ENCODE measurements at places on chromosomes 13 and 19.

GRCh38 chr19:47391510-47392223 lies 27.7 kb downstream of the MEIS3 start:
- H3K27me3 ChIP-seq = peaks cover 53% of the 10 kb centered on the region
- H3K4me1 ChIP-seq = peaks cover 13% of the 10 kb centered on the region
- no peak overlapping the region for H3K27ac ChIP-seq

DNA sequence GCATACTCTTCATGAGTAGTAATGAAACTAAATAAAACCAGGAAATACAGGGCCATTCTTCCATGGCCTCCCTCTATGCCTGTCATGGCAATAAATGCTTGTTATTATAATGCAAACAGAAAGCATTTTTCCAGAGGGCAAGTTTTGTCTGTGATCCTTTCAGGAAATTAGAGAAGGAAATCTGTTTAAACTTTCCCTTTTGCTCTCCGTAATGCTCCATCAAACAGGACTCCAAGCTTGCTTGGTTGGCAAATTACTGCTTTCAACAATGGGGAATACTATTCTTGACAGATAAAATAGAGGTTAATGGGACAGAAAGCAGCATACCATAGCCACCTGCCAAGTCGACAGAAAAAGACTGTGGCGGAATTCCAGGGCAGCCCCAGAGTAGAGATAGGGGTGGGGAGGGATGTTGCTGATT lies 252.5 kb downstream of the LHFPL6 start:
- no peaks in the 10 kb centered on the region for H3K27me3 ChIP-seq
- ATAC-seq = no peak
- H3K36me3 ChIP-seq = no peaks in the 10 kb centered on the region
- no peaks in the 10 kb centered on the region for H3K4me1 ChIP-seq

DNA sequence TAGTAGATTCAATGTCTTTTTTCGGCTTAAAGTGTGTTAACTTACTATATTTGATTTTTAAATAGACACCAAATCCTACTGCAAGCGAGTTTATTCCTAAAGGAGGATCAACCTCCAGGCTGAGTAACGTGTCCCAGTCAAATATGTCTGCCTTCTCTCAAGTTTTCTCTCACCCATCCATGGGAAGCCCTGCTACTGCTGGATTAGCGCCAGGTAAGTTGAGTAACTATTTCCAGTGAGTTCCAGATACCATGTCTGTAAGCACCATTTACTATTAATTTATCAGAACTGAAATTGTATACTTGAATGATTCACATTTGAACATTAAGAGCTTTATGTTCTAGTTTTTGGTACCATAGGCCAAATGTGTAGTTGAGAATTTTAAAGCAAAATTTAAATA lies 81.8 kb downstream of the PAN3 start:
- H3K27me3 ChIP-seq = no peaks in the 10 kb centered on the region
- ATAC-seq = no peak
- H3K4me3 ChIP-seq = no peak overlapping the region
- peaks cover 8% of the 10 kb centered on the region for H3K36me3 ChIP-seq
- H3K4me1 ChIP-seq = peaks cover 4% of the 10 kb centered on the region

DNA sequence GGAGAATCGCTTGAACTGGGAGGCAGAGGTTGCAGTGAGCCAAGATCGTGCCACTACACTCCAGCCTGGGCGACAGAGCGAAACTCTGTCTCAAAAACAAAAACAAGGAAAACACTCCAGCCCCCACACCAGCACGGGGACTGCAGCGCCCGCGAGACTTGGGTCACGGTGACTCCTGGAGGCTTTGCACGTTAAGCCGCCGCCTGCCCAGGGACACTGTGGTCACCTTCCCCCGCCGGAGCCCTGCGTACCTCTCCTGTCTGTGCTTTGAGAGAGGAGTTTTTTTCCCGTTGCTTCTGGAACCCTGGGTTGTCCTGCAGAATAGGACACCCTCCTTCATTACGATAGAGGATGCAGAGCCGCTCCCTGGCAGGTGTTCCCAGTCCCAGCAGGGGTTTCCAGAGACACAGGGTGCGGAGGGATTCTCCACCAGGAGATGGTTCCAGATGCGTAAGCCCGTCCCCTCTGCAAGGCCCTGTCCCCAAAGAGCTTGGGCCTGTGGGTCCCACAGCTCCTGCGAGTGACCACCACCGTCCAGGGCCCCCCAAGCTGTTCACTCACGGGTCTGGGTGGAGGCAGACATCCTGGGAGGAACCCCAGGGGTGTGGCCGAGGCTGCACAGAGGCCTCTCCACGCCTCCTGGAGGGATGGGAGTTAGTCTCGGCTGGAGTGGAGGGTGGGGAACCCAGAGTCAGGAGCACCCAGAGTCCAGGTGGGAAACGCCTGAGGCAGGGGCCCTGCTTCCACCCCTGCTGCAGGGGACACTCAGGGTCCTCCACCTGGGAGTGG lies 42.8 kb upstream of the NDUFS7 start:
- H3K4me1 ChIP-seq = peaks cover 18% of the 10 kb centered on the region
- H3K36me3 ChIP-seq = no peaks in the 10 kb centered on the region
- no peak overlapping the region for H3K4me3 ChIP-seq
- no peak for ATAC-seq
- H3K27me3 ChIP-seq = peaks cover 5% of the 10 kb centered on the region

DNA sequence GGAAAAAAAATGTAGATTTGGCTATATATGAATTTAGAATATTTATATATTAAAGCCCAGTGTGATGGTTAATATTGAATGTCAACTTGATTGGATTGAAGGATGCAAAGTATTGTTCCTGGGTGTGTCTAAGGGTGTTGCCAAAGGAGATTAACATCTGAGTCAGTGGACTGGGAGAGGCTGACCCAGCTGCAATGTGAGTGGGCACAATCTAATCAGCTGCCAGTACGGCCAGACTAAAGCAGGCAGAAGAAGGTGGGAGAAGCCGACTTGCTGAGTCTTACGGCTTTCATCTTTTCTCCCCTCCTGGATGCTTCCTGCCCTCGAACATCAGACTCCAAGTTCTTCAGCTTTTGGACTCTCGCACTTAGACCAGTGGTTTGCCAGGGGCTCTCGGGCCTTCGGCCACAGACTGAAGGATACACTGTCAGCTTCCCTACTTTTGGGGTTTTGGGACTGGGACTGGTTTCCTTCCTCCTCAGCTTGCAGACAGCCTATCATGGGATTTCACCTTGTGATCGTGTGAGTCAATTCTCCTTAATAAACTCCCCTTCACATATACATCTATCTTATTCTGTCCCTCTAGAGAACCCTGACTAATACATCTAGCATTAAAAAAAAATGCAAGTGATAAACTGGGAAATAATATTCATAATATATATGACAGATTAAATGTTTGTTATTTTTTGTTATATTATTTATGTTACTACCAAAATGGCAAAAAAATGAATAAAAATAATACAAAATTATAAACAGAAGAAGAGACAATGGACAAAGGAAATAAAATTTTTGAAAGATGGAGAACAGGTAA lies 122.4 kb downstream of the DLEU7 start:
- no peak overlapping the region for H3K4me3 ChIP-seq
- peaks cover 20% of the 10 kb centered on the region for H3K4me1 ChIP-seq
- no peak overlapping the region for H3K27ac ChIP-seq
- ATAC-seq = no peak
- no peaks in the 10 kb centered on the region for H3K27me3 ChIP-seq
- H3K36me3 ChIP-seq = no peaks in the 10 kb centered on the region

DNA sequence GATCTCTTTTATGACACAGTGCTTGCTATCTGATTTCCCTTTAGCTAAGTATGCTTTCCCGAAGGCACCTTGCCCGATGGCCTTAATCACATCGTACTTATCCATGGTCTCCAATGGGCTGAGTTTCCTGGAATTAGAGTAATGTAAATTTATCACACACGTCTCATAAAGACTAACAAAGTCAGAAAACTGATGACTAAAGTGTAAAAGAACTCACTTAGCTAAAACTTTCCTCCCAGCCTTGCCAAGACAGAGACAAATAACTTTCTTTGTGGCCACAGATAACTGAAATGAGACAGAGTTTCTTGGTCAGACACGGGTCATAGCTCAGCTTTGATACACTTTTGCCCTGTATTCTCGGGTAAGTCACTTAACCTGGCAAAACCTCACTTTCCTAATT lies 1.5 kb downstream of the NEK5 start:
- peaks cover 23% of the 10 kb centered on the region for H3K27me3 ChIP-seq
- no peak overlapping the region for H3K27ac ChIP-seq
- ATAC-seq = peak; percentile 26
- peaks cover 22% of the 10 kb centered on the region for H3K4me1 ChIP-seq
- no peak overlapping the region for H3K4me3 ChIP-seq

GRCh38 chr19:6248341-6248740 lies 31.4 kb downstream of the MLLT1 start:
- peaks cover 74% of the 10 kb centered on the region for H3K4me1 ChIP-seq
- peak overlapping the region; percentile 16 for H3K4me3 ChIP-seq
- no peaks in the 10 kb centered on the region for H3K27me3 ChIP-seq
- peaks cover 58% of the 10 kb centered on the region for H3K36me3 ChIP-seq
- peak overlapping the region; percentile 59 for H3K27ac ChIP-seq

DNA sequence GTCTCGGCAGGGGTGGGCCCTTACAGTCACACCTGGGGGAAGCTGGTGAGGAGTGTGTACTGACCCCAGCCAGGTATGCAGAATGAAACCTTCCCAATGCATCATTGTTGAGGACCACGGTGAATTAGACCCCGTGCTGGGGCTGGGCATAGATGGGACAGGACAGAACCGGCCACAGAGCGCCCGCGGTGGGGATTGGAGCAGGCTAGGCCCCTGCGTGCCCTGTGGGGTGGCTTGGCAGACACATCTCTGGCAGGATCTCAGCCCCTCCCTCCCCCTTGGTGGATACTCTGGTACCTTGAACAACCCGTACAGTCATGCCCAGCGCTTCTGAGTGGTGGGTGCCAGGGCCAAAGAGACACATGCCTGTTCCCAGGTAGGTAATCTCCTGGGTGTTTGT lies 200.6 kb downstream of the TEX29 start:
- H3K4me3 ChIP-seq = no peak overlapping the region
- no peaks in the 10 kb centered on the region for H3K4me1 ChIP-seq
- no peak for ATAC-seq

GRCh38 chr19:18117364-18117691 lies 19.8 kb downstream of the MAST3 start:
- no peak overlapping the region for H3K27ac ChIP-seq
- no peaks in the 10 kb centered on the region for H3K27me3 ChIP-seq
- H3K36me3 ChIP-seq = peaks cover 27% of the 10 kb centered on the region
- H3K4me3 ChIP-seq = peak overlapping the region; percentile 68
- H3K4me1 ChIP-seq = peaks cover 65% of the 10 kb centered on the region

GRCh38 chr19:10146142-10146541 lies 26.4 kb upstream of the EIF3G start:
- ATAC-seq = no peak
- no peak overlapping the region for H3K27ac ChIP-seq
- no peaks in the 10 kb centered on the region for H3K27me3 ChIP-seq
- no peak overlapping the region for H3K4me3 ChIP-seq

- H3K4me1 ChIP-seq = peaks cover 21% of the 10 kb centered on the region
- H3K4me3 ChIP-seq = peak overlapping the region; percentile 73
- peak overlapping the region; percentile 85 for H3K27ac ChIP-seq
- ATAC-seq = peak; percentile 82
- no peaks in the 10 kb centered on the region for H3K27me3 ChIP-seq
Measured at GRCh38 chr19:48362716-48363499, 832 bp downstream of the TMEM143 start.

DNA sequence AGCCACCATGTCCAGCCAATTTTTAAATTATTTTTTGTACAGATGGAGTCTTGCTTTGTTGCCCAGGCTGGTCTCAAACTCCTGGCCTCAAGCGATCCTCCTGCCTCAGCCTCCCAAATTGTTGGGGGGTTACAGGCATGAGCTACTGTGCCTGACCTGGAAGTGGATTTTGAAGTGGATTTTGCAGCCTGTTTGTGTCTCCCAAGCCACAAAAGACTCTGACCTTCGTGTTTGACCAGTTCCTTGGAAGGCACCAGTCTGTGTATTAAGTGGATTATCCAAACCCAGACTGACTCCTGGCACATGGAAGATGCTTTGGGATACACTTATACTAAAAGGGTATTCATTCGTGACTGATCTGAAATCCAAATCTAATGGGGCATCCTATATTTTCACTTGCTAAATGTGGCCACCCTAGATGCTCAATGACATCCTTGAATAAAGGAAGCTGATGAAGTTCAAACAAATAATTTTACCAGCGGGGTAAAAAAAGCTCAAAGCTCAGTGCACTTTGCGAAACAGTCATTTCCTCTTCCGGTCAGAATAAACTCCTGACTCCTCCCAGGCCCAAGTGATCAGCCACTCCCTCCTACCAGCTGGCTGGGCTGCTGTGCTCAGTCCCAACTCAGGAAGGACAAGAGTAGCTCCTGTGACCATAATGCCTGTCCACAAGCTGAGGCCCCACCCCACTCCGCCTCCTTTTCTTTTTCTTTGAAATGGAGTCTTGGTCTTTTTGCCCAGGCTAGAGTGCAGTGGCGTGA lies 32.6 kb upstream of the GATAD2A start:
- peak; percentile 98 for ATAC-seq
- peak overlapping the region; percentile 83 for H3K27ac ChIP-seq
- peaks cover 9% of the 10 kb centered on the region for H3K4me1 ChIP-seq
- no peaks in the 10 kb centered on the region for H3K27me3 ChIP-seq

DNA sequence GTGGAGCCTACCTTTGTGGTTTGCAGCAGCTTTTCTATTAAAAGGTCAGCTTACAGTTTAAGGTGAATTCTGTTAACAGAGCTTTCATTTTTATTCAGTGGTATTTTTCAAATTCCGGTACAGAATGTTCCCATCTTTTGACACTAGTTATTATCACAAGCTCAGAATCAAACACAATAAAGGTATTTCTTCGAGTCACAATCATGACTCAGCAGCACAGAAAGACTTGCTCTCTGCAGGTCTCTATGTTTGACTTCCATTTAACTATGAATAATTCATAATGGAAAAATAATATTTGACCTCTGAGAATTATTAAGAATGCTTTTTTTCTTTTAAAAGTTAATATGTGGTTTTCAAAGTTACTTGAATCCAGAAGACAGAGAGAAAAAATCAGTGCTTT lies 28.2 kb downstream of the DACH1 start:
- no peak overlapping the region for H3K27ac ChIP-seq
- no peak for ATAC-seq
- H3K27me3 ChIP-seq = no peaks in the 10 kb centered on the region
- no peaks in the 10 kb centered on the region for H3K36me3 ChIP-seq
- no peaks in the 10 kb centered on the region for H3K4me1 ChIP-seq

DNA sequence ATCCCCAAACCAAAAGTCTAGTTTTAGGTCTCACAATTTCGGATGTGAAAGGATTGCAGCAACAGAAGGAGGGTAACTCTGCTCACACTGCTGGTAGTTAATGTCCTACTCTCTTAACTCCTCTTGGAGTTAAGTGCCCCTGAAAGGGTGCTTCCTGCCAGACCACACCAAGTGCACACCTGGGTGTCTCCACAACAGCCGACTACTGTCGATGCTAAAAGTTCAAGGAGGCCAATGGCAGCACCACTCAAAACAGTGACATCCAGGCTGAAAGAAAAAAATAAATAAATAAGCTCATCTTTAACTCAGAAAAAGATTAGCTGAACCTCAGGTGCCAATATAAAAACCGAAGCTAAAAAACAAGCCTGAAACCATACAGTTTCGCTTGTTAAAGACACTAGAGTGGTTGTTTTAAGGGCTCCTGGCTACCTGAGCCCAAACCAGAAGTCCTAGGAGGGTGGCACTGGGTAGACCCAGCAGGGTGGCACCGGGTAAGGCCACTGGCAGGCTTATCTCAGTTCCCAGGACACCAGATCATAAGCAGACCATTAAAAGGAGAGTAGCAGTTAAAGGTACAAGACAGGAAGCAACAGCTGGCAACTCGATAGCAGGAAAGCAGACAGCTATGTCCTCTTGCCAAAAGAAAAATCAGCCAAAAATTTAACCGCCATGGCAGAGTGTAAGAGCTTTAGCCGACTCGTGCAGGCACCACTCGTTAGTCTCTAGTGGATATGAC lies 39.3 kb downstream of the BRD4 start:
- H3K27me3 ChIP-seq = no peaks in the 10 kb centered on the region
- ATAC-seq = no peak
- peak overlapping the region; percentile 11 for H3K27ac ChIP-seq
- H3K36me3 ChIP-seq = peaks cover 8% of the 10 kb centered on the region
- H3K4me1 ChIP-seq = peaks cover 99% of the 10 kb centered on the region
